ENCODE measurements at places on chromosomes 5 and 9. TPM values are rescaled to one million over a fixed set of nuclear protein-coding genes. Genes with fewer than 3 reads are reported as not detected.

The CCL27 gene
- total RNA-seq = 0.41 TPM

The SHC3 gene
- total RNA-seq = 49.3 TPM

The HEMGN gene
- 3.7 TPM for total RNA-seq

The ZNF462 gene
- total RNA-seq = 108 TPM

The MEF2C gene
- total RNA-seq = 1,165 TPM

The FAT2 gene
- total RNA-seq = 3.3 TPM

The CD180 gene
- total RNA-seq = 0.41 TPM

The C1QTNF2 gene
- total RNA-seq = 2.0 TPM

The GRIA1 gene
- total RNA-seq = 207 TPM

The SURF4 gene
- total RNA-seq = 91.3 TPM

The FUT7 gene
- not detected for total RNA-seq

The OTP gene
- total RNA-seq = not detected

The LMAN2 gene
- total RNA-seq = 88.9 TPM

The PCDHGC5 gene
- total RNA-seq = 4.9 TPM

The CDC20B gene
- not detected for total RNA-seq

The MEIKIN gene
- not detected for total RNA-seq

The POU4F3 gene
- total RNA-seq = not detected

The PCSK5 gene
- 15.5 TPM for total RNA-seq

The CDHR2 gene
- total RNA-seq = under 0.01 TPM

The SLC4A9 gene
- total RNA-seq = under 0.01 TPM

The TTC33 gene
- total RNA-seq = 64.4 TPM

The SNX18 gene
- total RNA-seq = 24.9 TPM
